ENCODE measurements at places on chromosomes 12 and 14.

DNA sequence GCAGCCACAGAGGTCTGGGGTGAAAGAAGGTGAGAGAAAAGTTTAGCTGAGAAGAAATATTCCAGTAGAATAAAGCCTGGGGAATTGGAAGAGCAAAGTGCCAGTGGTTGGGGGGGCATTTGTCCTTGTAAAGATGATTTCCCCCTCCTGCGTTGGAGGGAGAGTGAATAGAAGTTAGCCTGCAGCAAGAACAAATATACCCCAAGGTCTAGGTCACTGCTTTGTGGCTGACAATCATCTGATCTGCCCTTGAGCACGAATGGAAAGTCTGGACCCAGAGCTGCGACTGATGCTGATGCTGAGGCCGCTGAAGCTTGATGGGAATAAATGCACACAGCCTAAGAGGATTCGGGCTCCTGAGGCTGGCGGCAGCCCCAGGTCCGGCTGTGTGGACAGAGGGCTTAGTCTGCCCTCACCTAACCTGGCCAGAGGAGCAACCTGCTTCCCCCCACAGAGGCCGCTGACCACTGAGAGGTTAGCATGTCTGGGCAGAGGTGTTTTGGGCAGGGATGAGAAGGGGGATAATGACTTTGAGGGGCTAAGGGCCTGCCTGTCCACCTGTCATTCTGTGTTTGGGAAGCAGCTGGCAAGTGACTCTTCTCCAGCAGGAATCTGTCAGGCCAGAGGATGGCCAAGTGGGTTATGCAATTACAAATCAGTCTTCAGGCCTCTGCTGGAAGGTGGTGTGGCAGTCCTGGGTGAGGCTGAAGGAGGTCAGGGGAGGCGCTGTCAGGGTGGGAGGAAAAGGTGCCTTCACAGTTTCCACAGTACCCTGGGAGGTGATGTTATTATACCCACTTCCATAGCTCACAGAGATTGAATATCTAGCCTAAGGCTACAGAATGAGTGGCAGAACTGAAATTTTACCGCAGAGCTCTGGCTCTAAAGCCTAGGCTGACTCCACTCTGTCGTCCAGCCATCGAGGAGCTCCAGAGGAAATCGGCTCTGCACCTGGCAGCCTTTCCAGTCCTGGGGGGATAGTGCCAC lies 11.7 kb downstream of the TUBA1C start:
- DNase-seq, result no peak

DNA sequence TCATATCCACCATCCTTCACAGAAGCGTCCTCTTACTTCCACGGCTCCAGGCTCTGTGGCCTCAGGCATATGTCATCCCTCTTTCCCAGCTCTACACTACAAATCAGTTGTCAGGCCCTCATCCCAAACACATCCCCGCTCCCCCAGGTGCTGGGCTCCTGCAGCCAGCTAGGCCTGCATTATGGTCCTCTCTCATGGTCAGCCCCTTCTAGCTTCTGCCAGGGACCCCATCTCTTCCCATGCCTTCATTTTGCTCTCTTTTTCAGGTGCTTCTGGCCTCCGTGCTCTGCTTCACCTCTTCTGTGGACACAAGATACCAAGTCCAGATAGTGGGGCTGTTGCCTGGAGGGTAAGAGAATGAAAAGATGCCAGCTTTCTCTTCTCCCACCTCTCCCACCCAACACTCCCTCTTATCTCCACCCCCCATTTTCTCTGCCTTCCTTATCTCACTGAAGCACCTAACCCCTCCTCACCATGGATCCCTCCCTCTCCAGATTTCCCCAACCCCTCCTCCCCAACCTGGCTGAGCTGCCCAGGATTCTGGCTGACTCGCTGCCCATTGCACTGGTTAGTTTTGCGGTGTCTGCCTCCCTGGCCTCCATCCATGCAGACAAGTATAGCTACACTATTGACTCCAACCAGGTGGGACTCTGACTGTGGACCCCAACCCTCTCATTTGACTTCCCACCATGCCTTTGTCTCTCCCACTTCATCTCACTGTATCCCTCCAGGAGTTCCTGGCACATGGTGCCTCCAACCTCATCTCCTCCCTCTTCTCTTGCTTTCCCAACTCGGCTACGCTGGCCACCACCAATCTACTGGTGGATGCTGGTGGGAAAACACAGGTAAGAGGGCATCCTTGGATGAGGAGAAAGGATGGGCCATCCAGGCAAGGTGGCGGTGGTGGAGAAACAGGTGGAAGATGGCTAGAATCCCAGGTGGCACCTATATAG lies 10.4 kb downstream of the B4GALNT1 start:
- no peak for DNase-seq

DNA sequence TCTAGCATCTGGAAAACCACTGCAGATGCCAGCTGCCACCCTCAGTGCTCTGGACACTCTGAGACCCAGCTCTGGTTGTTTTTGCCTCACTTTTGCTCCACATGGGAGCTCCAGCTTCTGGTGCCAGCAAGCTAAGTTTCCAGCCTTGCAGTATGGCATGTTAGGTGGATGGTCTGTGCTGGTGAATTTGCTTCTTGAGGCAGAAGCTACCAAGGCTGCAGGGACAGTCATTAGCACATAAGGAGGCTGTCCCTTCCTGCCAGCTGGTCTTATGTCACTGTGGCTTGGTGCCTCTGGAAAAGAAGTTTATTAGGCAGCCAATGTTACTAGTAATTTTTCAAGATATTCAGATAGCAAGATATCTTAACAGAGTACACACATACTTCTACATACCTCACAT lies 64.2 kb upstream of the CSRP2 start:
- no peak for DNase-seq

DNA sequence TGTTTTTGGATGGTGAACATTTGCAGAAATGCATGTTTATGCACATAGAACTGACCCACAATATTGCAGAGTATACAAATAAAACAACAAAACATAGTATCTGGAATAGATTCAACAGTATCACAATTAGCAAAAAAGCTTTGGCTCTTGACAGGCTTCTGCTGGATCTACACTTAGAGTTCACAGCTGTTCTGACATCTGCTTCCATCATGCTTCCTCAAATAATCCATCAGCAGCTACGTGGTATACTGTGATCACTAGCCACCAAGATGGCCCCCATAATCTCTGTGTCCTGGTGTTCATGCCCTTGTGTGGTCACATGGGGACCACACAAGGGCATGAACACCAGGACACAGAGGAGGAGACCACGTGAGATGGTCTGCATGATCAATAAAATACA lies 166.6 kb upstream of the CCDC198 start:
- DNase-seq, result no peak

DNA sequence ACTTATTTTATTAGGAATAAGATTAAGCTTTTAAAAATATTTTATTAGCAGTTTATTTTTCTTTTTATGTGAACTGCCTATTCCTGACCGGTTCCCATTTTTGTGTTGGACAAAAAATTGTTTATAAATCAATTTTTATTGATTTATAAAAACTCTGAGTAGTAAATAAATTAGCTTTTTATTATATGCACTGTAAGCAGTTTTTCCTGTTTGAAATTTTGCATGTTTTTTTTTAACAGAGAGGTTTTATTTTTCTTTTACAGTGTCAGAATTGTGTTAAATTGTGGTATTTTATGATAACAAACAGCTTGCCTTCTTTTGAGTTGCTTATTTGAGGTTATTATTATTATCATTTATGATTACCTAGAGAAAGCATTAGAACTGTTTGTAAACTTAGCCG lies 68.1 kb downstream of the FOXA1 start:
- DNase-seq, result no peak

DNA sequence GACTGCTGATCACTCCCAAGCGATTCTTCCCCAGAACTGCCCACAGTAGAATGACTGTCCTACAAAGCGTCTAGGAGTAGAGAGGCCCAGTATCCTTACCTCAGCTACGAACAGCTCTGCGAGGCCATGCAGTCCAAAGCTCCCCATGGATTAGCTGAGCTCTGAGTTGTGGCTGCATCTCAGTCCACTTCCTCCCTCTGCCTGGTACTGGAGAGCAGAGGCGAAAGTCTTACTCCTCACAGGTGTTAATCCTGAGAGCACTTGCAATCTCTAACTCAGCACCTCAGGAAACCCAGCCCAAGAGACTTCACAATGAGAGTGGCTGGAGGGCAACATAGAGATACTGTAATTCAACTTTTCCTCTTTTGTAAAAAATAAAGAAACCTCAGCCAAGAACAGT lies 493.1 kb downstream of the BCAT1 start:
- no peak for DNase-seq

DNA sequence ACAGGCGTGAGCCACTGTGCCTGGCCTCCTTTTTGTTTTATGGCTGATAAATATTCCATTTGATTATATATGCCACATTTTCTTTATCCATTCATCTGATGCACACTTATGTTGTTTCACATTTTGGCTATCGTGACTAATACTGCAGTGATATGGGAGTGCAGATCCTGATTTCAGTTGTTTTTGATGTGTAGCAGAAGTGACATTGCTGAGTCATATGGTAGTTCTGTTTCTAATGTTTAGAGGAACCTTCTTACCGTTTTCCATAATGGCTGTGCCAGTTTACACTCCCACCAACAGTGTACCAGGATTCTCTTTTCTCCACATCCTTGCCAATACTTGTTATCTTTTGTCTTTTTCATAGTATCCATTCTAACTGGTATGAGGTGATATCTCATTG lies 235.9 kb downstream of the ERC1 start:
- no peak for DNase-seq

GRCh38 chr12:130967636-130968035 lies 13.9 kb downstream of the ADGRD1 start:
- no peak for DNase-seq

DNA sequence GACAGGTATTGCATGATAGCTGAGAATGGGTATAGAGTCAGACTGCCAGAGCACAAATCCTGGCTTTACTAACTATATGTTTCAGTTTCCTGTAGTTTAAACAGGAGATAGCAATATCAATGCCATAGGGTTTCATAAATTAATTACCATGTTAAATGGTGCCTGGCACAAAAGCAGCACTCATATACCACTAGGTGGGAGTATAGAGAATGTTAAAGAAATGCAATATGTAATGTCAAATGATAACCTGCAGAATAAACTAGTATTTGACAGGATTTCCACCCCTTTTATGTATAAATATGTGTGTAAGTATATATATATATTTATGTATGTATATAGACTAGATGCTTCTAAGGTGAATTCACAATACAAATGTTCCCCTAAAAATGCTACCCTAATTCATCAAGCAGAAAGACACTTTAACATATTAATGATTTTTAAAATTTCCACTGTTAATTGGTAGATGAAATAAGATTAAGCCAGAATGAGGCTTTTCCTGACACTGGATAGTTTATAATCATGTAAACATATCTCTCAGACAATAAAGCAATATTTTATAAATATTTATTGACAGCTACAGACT lies 8.6 kb downstream of the WDR89 start:
- no peak for DNase-seq

GRCh38 chr12:17296882-17297281 lies 690.9 kb upstream of the LMO3 start:
- DNase-seq, result no peak

DNA sequence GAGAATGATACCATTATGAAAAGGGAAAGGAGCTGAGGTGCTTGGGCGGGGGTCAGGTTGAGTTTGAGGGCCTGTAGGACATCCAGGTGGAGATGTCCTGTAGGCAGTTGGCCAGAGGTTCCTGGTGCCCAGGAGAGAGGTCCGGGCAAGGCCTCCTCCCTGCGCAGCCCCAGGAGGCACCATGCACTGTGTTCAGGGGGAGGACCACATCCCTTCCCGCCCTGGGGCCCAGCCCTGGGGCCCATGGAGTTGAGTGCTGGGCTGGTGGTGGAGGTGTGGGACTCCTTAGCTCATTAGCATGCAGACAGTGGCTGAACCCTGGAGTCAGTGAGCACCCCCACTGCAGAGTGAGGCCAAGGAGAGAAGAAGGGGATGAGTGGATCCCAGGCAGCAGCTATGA lies 5.7 kb upstream of the FAIM2 start:
- DNase-seq, result no peak

DNA sequence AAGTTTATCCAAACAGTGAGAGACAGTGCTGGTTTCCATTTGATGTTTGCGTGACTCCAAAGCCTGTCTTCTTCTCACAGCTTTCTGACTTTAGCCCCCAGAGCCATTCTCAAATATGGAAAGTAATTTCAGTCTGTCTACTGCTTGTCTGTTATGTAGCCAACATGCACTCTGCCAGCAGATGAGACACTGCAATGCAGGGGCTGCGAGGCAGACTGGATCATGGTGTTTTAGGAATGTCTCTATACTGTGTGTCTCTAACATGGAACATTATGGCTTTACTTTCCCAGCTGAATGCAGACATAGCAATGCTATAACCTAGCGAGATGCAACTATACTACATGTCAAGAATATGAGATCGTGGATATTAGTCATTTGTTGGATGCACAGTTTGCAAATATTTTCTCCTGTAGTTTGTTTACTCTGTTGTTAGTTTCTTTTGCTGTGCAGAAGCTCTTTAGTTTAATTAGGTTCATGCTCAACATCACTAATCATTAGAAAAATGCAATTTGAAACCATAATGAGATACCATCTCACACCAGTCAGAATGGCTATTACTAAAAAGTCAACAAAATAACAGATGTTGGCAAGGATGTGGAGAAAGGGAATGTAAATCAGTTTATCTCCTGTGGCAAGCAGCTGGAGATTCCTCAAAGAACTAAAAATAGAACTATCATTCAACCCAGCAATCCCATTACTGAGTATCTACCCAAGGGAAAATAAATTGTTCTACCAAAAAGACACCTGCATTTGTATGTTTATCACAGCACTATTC lies 235.8 kb upstream of the TMTC1 start:
- no peak for DNase-seq

DNA sequence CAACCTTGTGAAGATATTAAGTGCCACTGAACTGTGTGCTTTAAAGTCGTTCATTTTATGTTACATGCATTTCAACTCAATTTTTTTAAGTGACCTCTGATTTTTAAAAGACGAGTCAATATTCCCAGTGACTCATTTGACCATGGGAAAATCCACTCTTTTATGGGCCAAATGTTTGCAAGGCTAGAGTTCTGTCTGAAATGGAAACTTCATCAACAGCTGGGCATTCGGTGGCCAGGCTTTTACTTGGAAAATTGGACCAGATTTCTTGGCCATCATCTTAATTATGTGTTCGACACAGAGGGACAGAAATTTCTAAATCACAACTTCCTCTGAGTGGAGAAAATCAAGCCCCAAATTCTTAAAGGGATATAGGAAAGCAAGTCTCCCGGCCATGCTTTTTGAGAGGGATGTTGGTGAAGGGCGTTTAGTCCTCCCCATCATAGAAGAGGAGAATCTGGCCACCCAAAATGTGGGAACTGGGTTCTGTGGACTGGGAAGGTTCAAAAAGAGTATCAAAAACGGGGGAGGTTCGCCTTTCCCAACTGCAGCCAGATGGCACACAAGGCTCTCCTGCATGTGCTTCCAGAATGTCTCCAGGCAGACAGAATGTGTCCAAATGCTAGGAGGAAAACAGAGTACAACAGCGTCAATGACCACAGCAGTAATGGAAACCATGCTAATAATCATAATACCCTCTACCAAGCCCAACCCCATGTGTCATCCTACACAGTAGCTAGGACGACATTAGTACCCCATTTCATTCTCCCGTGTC lies 40.9 kb upstream of the FZD10 start:
- DNase-seq, result no peak

GRCh38 chr12:130013771-130014484 lies 110.1 kb upstream of the TMEM132D start:
- DNase-seq, result peak; percentile 31

Data from NCI-H2029 (cell line).